Prostate gland (tissue), 2 donors: ENCODE measurements at places on chromosomes 5 and 9. TPM values are rescaled to one million over a fixed set of nuclear protein-coding genes. Genes with fewer than 3 reads are reported as not detected.

GRCh38 chr5:180180421-180180820, 28.6 kb downstream of the RASGEF1C start:
- H3K36me3 ChIP-seq, result no peaks in the 10 kb centered on the region
- DNase-seq, result no peak
- no peaks in the 10 kb centered on the region for H3K27me3 ChIP-seq
- H3K4me1 ChIP-seq, result no peaks in the 10 kb centered on the region
- H3K4me3 ChIP-seq, result no peak overlapping the region
- H3K27ac ChIP-seq, result no peak overlapping the region

DNA sequence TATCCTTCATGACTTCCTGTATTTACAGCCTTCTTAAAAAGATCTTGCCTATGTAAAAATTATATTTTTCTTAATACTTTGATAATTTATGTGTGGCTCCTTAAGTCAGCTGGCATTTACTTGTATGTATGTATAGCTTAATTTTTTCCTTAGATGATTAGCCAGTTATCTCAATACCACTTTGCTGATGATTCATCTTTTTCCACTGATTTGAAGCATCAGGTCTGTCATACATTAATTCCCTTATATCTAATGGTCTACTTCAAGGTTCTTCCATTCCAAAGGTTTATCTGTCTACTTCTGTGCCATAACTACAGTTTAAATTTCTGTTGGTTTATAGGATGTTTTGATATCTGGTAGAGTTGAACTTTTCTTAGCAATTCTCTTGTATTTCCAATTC, 44.9 kb upstream of the MTMR12 start:
- H3K27me3 ChIP-seq, result no peaks in the 10 kb centered on the region
- no peak for DNase-seq
- H3K27ac ChIP-seq, result no peak overlapping the region
- no peaks in the 10 kb centered on the region for H3K36me3 ChIP-seq
- no peak overlapping the region for H3K4me3 ChIP-seq
- H3K4me1 ChIP-seq, result no peaks in the 10 kb centered on the region

- no peak overlapping the region for H3K27ac ChIP-seq
- H3K36me3 ChIP-seq, result no peaks in the 10 kb centered on the region
- no peak for DNase-seq
- no peaks in the 10 kb centered on the region for H3K27me3 ChIP-seq
Measured at GRCh38 chr5:173916233-173916632, 28.1 kb downstream of the CPEB4 start.

- H3K27me3 ChIP-seq, result no peaks in the 10 kb centered on the region
- H3K27ac ChIP-seq, result peak overlapping the region; percentile 74
- H3K4me3 ChIP-seq, result peak overlapping the region; percentile 54
Measured at GRCh38 chr5:43515678-43516048, 715 bp upstream of the C5orf34 start.

GRCh38 chr5:96961053-96961452, 25.2 kb downstream of the LNPEP start:
- DNase-seq, result no peak
- no peaks in the 10 kb centered on the region for H3K27me3 ChIP-seq
- no peak overlapping the region for H3K27ac ChIP-seq
- H3K4me1 ChIP-seq, result no peaks in the 10 kb centered on the region

DNA sequence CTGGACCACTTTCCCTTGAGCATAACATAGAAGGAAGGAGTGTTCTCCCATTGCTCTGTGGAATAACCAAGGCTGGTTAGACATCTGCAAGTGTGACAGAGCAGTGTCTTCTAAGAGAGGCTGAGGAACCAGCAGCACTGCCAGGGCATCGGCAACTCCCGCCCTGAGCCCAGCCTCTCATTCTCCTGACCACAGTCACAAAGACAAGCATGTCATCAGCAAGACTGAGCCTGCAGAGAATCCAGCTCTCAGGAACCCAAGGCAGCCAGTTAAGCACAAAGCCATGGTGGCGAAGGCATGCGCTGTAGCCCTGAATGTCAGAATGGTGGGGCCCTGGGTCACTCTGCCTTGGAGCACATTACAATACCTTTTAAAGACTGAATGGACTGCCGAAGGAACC, 253.9 kb downstream of the AGTPBP1 start:
- no peaks in the 10 kb centered on the region for H3K27me3 ChIP-seq
- H3K4me1 ChIP-seq, result no peaks in the 10 kb centered on the region
- no peak for DNase-seq
- no peaks in the 10 kb centered on the region for H3K36me3 ChIP-seq
- no peak overlapping the region for H3K27ac ChIP-seq
- H3K4me3 ChIP-seq, result no peak overlapping the region

DNA sequence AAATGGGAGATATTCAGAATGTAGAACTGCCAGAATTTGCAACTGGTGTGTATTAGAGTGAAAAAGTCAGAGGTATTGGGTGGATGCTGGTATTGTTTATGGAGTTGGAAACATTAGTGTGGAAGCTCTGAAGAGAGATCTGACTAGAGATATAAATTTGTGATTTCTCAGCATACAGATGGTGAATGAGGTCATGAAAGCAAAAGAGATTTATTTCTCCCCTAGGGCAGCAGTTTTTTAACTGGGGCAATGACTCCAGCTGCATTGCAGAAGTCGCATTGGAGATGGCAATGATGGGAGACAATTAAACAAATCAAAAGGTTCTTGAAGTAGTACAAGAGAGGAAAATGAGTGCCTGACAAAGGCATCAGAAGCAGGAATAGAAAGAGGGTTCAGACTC, 64.9 kb downstream of the CETN3 start:
- no peaks in the 10 kb centered on the region for H3K36me3 ChIP-seq
- no peak for DNase-seq
- no peak overlapping the region for H3K27ac ChIP-seq
- H3K27me3 ChIP-seq, result no peaks in the 10 kb centered on the region

GRCh38 chr5:34415559-34416198, 240.4 kb upstream of the RAI14 start:
- DNase-seq, result no peak
- H3K27me3 ChIP-seq, result no peaks in the 10 kb centered on the region
- no peak overlapping the region for H3K4me3 ChIP-seq
- H3K27ac ChIP-seq, result no peak overlapping the region
- H3K4me1 ChIP-seq, result no peaks in the 10 kb centered on the region

DNA sequence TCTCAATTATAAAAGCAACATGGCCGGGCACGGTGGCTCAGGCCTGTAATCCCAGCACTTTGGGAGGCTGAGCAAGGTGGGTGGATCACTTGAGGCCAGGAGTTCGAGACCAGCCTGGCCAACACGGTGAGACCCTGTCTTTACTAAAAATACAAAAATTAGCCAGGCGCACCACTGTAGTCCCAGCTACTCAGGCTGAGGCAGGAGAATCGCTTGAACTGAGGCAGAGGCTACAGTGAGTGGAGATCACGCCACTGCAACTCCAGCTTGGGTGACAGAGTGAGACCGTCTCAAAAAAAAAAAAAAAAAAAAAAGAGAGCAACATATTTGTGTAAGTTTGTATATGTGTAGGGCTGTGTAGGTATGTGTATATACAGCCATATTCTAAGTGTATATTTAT, 7.5 kb downstream of the RPS6 start:
- H3K27me3 ChIP-seq, result no peaks in the 10 kb centered on the region
- no peak for DNase-seq
- no peaks in the 10 kb centered on the region for H3K4me1 ChIP-seq
- peaks cover 10% of the 10 kb centered on the region for H3K36me3 ChIP-seq

BHMT2 gene
- total RNA-seq, result 7.4 TPM

SPATA6L gene
- 6.2 TPM for total RNA-seq

ENHO gene
- 28.2 TPM for total RNA-seq

F2RL1 gene
- 7.8 TPM for total RNA-seq

RGP1 gene
- 19.4 TPM for total RNA-seq

CD274 gene
- 1.9 TPM for total RNA-seq

ELOVL7 gene
- total RNA-seq, result 15.7 TPM
